ENCODE measurements at places on chromosomes 4 and X.

DNA sequence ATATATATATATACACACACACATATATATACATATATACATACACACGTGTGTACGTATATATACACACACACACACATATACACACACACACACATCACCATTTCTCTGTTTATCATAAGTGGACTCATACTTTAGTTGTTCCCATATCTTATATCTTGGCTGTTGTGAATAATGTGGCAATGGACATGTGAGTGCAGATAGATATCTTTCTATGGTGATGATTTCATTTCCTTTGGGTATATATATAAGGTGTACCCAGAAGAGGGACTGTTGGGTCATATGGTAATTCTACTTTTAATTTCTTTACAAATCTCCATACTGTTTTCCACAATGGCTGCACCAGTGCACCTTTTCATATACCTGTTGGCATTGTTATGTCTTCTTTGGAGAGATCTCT is 105.9 kb downstream of the LARP1B start:
- DNase-seq = no peak

- DNase-seq = no peak
These were observed 2.4 kb downstream of the CORIN start for GRCh38 chr4:47835494-47835893.

- DNase-seq = no peak
These were observed 76.5 kb downstream of the ITM2A start for GRCh38 chrX:79290596-79290995.

DNA sequence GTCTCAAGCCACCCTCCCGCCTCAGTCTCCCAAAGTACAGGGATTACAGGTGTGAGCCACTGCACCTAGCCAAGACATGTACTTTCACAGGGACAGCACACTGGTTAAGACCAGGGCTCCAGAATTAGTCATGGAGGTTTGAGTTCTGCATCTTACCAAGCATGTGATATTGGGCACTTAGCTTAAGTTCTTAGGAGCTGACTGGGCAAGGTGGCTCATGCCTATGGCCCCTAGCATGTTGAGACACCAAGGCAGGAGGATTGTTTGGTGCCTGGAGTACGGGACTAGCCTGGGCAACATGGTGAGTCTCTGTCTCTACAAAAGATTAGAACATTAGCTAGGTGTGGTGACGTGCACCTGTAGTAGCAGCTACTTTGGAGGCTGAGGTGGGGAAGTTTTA is 2.6 kb upstream of the TMEM192 start:
- no peak for DNase-seq

DNA sequence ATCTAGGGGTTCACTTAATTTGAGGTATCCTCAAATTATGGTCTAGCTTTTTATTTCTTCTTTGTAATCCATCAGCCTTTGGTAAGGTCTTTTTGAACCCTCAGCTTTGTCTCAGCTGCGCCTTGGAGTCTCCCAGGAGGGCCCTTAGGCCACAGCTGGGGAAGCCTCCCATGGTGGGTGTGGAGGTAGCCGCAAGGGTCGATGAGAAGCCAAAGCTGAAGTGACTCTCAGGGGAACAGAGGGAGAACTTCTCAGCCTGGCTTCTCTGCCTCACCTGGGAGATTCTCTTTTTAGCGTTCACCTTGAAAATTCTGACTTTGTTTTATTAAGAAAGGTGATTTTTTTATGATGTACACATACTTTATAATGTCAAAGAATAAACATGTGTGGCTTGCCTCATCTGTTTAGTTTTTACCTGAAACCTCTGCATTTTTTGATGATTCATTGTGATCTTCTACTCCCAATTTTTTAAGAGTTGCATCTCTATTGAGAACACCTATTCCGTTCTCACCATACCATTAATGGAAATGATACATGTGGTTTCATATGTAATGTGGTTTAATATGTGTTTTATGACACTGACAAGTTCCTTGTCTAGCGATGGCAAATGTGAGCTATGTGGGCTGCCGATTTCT is 25.6 kb upstream of the SLC25A4 start:
- DNase-seq = no peak

DNA sequence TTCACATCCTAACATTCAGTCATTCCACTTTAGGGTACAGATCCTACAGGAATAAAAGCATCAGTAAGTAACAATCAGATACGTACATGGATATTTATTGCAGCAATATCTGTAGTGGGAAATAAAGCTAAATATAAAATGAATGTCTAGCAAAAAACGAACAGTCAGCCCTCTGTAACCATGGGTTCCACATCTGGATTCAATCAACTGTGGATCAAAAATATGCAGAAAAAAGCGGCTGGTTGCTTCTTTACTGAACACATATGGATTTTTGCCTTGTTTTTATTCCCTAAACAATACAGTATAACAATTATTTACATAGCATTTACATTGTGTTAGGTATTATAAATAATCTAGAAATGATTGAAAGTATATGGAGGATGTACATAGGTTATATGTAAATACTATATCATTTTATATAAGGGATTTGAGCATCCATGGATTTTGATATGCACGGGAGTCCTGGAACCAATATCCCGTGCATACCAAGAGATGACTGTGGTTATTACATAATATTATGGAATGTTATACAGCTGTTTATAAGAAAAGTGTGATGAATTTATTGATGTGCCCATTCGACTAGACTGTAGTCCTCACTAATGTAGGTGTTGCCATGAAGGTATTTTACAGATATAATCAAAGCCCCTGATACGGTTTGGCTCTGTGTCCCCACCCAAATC is 132.8 kb downstream of the ARHGEF9 start:
- DNase-seq = no peak

- DNase-seq = peak; percentile 44
These were observed at the start of gene PPA2 for GRCh38 chr4:105473324-105474098. Gene PPA2 (minus strand): TSS chr4:105474062. CDS start chr4:105474050, 12 bp downstream.

All from stimulated activated CD8-positive, alpha-beta memory T cell treated with anti-CD3 and anti-CD28 coated beads, Interleukin-15, amount 100 ng/mL, for 4 hours (primary cell).